ENCODE measurements at places on chromosomes 16 and 17.

DNA sequence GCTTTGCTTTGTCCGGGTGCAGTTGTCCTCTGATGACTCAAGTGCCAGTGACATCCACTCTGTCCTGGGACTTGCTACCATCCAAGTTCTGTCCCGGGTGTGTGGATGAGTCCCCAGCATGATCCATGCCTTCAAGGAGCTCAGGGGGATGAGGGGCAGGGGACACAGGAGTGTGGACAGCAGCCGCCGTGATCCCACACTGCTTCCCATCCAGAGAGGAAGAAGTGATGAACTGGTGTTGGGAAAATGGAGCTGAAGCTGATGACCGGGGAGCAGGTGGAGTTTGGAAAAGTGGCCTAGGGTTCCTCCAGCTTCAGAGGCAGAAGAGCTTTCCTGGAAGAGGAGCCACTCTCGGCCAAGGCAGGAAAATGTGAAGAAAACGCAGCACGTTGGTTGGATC lies 249.6 kb upstream of the TNRC6C start:
- DNase-seq = no peak

- DNase-seq = no peak
Measured at GRCh38 chr17:3571043-3571900, 13.7 kb upstream of the TRPV3 start.

DNA sequence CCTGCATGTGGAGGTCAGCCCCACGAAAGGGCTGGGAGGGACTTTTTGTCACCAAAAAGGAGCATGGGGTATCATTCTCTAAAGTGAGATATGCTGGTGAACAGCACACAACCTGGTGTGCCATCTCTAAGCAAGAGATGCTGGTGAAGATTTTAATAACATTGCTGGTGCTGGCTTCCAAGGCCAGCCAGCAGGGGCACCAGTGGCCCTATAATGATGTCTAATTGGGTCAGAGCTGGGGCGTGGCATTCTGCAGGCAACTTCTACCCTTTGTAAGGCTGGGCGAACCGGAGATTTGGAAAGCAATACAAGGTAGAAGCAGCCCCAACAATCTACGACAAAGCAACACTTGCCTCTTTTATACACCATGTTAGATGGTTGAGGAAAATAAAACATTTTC lies 16.8 kb downstream of the SDR42E1 start:
- no peak for DNase-seq

DNA sequence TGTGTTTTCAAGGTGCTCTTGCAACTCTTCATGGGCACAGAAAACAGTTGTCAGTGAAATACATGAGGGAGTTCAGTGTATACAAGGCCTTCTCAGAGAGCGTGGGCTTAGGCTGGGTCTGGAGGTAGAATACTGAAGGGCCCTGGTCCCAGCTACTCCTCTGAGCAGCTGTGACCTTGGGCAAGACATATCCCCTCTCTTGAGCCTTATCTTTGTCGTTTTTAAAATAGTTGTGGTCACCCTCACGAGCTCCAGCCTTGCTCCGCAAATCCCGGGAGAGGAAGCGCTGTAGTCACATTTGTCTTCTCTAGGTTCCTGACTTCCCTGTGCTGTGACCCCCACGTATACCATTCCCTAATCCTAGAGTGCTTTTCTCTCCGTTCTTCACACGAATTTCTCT lies 3.6 kb downstream of the ZNRF1 start:
- DNase-seq = no peak

- no peak for DNase-seq
Measured at GRCh38 chr17:21165922-21166594, 39.3 kb downstream of the DHRS7B start.

- DNase-seq = no peak
Measured at GRCh38 chr17:50318501-50319285, 27.2 kb upstream of the XYLT2 start.

- no peak for DNase-seq
Measured at GRCh38 chr17:44688675-44689476, 700 bp downstream of the CCDC43 start.

GRCh38 chr16:75593825-75594820 lies 27.9 kb downstream of the GABARAPL2 start:
- DNase-seq = no peak

GRCh38 chr17:76085731-76086366 lies 6.9 kb downstream of the ZACN start:
- DNase-seq = no peak

- no peak for DNase-seq
Measured at GRCh38 chr17:64070213-64070612, 49.8 kb upstream of the ICAM2 start.

- DNase-seq = no peak
Measured at GRCh38 chr17:4724650-4725049, 6.6 kb upstream of the MED11 start.

DNA sequence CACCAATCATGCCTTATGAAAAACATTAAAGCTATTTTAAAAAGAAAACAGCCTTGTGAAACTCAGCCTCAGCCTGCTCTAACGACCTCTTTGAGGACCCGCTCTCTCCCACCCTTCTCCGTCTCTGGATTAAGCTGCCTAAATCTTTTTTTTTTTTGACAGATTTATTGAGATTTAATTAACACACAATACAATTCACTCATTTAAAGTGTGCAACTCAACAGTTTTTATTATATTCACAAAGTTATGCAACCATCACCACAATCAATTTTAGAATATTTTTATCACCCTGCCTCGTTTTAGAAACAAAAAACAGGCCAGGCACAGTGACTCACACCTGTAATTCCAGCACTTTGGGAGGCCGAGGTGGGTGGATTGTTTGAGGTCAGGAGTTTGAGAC lies 8.4 kb downstream of the CDR2L start:
- DNase-seq = no peak

GRCh38 chr17:61230972-61231820 lies 168.4 kb upstream of the TBX2 start:
- DNase-seq = no peak

- no peak for DNase-seq
Measured at GRCh38 chr17:55570391-55570790, 59.1 kb upstream of the SMIM36 start.

GRCh38 chr16:82701442-82701955 lies 74.7 kb downstream of the CDH13 start:
- DNase-seq = no peak

DNA sequence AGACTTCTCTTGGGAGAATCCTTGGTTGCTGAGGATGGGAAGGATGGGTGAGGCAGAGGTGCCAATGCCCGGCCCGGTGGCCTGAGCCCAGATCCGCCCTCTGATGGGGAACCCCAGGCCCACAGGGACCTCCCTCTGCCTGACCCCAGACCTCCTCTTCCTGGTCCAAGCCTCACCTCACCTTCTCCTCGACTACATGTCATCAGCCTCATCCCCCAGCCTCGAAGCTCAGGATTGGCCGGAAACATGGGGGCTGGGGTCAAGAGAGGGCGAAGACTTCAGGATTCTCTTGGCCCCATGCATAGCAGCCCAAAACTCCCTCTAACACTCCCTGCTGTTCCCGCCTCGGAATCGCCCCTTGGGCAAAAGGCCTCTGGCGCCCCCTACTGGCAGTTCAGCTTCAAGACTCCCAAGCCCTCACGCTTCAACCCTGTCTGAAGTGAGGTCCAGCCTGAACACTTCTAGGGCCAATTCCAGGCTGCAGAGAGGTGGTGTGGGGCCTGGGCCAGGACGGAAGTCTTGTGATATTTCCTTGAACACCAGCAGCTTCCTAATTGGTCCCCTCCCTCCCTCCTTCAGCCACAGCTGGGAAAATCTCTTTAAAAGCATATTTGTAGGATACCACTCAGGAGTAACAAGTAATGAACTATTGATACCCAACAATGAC lies 47.2 kb downstream of the ARHGAP27 start:
- DNase-seq = peak; percentile 87

DNA sequence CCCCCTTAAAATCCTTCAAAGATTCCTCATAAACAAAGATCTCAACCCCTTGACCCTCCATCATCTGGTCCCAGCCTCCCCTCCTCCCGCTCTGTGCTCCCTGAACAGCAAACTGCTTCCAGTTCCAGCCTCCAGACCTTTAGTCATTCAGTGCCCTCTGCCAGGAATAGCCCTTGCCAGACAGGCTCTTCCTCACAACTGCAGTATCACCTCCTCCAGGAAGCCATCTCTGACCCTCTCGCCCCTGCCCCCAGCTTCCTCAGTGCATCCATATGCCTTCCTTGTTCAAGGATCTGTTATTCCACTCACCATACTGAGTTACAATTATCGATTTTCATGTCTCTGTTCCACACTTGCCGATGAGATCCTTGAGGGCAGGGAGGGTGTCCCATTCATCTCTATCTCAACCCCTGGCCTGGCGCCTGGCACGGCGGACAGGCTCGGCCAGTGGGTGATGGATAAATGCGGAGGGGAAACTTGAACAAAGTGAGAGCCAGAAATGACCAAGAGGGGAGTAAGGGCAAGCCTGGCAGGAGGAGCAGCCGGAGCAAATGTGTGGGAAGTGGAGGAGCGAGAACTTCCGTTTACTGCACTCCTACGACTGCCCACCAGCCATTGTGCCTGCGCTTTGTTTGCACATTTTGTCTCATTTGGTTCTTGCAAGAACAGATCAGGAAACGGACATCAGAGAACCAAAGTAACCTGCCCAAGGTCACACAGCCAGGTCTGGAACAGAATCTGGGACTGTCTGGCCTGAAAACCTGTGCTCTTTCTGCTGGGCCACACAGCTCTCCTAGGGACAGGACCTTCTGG lies 2.0 kb upstream of the NXPH3 start:
- DNase-seq = no peak
